ENCODE measurements at places on chromosomes 5 and 9.

GRCh38 chr9:109422641-109423040 lies 75.5 kb downstream of the PTPN3 start:
- no peak for DNase-seq

DNA sequence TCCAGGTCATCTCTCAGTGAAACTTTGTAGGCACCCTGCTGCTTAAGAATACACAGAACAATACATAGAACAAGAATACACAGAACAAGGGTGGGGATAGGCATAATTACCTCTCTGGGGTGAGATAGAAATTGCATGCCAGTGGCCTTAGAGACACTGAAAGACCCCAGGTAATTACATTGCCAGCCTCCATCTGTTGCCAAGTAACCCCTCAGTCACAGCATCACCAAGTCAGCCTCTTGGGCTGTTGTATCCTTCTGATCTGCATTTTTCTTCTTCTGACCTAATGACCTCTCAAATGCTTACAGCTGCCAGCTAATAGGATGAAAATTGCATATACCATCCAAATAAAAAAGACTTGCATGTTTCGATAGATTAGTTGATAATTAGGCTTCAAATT lies 167.7 kb downstream of the GRIA1 start:
- no peak for DNase-seq

- no peak for DNase-seq
Measured at GRCh38 chr9:17824616-17825264, 245.9 kb downstream of the SH3GL2 start.

- peak; percentile 69 for DNase-seq
Measured at GRCh38 chr5:81420039-81420667, 26.2 kb upstream of the ACOT12 start.

- DNase-seq, result no peak
Measured at GRCh38 chr9:127541865-127542264, 70.2 kb upstream of the STXBP1 start.

GRCh38 chr5:152089644-152090043 lies 165.0 kb upstream of the GLRA1 start:
- DNase-seq, result no peak

GRCh38 chr5:180868960-180869359 lies 7.9 kb upstream of the ZFP62 start:
- DNase-seq, result no peak

- DNase-seq, result no peak
Measured at GRCh38 chr9:87710443-87710842, 15.5 kb upstream of the CTSL start.

- no peak for DNase-seq
Measured at GRCh38 chr9:114478871-114479270, 26.4 kb downstream of the WHRN start.

- DNase-seq, result no peak
Measured at GRCh38 chr5:174245516-174246075, 200.1 kb downstream of the NSG2 start.

- DNase-seq, result no peak
Measured at GRCh38 chr9:100084128-100084453, 14.7 kb downstream of the ERP44 start.

DNA sequence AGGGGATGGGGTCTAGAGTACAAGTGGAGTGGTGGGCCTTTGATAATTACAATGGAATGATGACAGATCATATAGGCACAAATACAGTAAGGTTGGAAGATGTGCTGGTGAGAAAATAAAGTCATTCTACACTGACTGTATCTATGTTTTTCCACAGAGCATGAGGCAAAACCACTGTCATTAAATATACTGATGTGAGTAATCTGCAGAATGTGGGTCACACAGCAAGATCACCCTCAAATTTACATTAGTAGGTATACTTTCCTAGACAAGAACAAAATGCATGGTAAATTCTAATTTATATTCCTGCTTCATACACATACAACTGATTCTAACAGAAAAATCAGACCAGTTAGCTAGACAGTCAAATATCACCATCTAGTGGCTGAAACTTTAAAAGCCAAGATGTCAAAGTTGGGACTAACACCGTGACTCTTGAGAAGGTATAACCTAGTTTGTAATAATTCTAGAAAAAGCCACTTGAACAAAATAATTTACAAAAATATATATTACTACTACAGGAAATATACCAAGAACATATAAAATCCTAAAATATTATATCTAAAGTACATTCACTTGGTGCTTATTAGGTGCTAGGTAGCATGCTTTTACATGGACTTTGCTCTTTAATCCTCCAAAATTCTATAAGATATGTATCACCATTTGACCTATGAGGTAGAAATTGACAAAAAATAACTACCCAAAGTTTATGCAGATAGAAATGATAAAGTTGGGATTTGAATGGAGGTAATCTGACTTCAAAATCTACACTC lies 19.5 kb downstream of the TTC33 start:
- no peak for DNase-seq

Data from AG04449 (cell line).